ENCODE measurements at places on chromosomes 12 and 14. TPM values are rescaled to one million over a fixed set of nuclear protein-coding genes. Genes with fewer than 3 reads are reported as not detected.
A peak's percentile ranks its signal among the peaks of the same experiment; 100 is the strongest.

DNA sequence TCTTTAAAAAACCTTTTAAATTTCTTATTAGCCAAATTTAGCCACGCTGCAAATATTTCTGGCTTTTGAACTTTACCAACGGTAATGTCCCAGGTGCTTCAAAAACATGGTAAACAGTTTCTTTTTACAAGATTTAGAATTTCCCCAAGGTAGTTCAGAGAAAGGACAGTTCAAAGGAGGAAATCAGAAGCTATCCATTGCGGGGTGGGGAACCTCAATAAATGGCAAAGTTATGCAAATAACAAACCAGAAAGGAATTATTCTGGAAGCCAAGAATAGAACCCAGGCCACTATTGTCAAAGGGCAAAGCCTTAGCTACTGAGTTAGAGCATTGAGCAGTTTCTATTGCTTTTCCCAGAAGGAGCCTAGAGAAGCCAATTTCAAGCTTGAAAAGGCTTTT lies 62.3 kb downstream of the PDE6H start:
- no peak for DNase-seq

VSIG10 gene
- 34.5 TPM for polyA plus RNA-seq

- DNase-seq = no peak
Measured at GRCh38 chr12:105987685-105988035, 151.1 kb downstream of the NUAK1 start.

- no peak for DNase-seq
Measured at GRCh38 chr12:83082690-83083276, 396.1 kb downstream of the TMTC2 start.

GRCh38 chr12:72349491-72349890 lies 77.3 kb downstream of the TRHDE start:
- DNase-seq = no peak

GRCh38 chr12:27190761-27191160 lies 53.3 kb upstream of the STK38L start:
- DNase-seq = no peak

GRCh38 chr12:123033392-123034021 lies 53.0 kb downstream of the ARL6IP4 start:
- DNase-seq = no peak

BICD1 gene
- 25.3 TPM for polyA plus RNA-seq

BMAL2 gene
- polyA plus RNA-seq = 5.6 TPM

PLCZ1 gene
- polyA plus RNA-seq = 1.2 TPM

GRCh38 chr12:12449533-12450025 lies 92.7 kb downstream of the BORCS5 start:
- no peak for DNase-seq

MUCL1 gene
- not detected for polyA plus RNA-seq

DNA sequence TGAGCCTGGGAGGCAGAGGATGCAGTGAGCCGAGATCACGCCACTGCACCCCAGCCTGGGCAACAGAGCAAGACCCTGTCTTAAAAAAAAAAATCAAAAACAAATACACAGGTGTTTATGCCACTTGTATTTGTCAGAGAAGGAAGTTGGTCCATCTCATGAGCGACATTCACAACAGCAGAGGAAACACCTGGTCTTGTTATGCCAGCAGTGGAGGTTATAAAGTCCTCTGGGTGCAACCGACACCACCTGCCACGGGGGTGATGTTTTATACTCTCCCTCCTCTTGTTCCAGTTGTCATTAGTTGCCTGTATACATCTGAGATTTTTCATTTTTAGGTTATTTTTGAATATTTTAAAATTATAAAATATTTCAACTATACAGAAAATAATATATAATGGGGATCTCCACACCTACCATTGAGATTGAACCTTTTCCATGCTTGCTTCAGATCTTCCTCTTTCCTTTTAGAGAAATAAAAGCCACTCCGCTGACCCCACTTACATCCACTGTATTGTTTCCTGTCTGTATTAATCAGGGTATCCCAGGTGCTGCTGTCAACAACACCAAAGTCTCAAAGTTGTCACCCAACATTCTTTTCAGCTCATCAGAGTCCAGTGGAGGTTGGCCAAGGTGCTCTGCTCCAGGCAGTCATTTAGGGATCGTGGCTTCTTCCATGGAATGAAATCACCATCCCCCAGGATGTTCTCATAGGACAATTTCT lies 65.1 kb downstream of the RNFT2 start:
- no peak for DNase-seq

C3AR1 gene
- 2.2 TPM for polyA plus RNA-seq

GRCh38 chr12:82708061-82708879 lies 21.6 kb downstream of the TMTC2 start:
- peak; percentile 29 for DNase-seq

LBHD2 gene
- polyA plus RNA-seq = not detected

DNA sequence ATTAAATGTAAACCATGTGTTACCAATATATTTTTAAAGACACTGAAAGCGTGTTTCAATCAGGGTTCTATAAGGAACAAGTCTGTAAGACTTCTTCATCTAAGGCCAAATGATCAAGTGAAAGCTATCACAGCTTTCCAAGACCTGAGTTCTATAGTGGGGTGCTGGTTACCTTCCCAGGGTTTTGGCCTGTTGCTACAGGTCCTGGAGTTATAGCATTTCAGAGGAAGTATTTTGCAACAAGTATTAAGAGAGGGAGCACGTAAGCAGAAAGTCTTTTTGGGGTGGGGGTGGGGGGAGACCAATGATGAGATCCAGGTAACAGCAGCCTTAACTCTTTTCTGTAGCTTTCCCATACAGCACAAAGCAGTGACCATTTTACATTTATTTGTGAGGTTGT lies 43.8 kb downstream of the FOXN3 start:
- no peak for DNase-seq

- DNase-seq = no peak
Measured at GRCh38 chr12:57839996-57840395, 6.5 kb downstream of the CTDSP2 start.

DNA sequence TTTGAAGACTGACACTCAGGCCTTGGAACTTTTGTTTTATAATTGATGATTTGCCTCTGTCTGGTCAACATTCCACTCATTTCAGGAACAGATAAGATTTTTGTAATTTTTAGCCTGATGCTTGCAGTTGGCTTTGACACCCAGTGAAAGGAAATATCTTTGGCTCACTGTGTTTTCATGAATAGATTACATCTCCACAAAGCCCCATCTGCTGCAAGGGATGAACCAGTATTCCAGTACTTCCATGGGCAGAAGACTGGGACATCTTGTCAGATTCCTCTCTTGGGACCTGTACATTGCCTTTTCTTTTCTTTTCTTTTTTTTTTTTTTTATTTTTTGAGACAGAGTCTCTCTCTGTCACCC lies 28.4 kb downstream of the GSG1 start:
- no peak for DNase-seq

PRICKLE1 gene
- polyA plus RNA-seq = 47.8 TPM

- peak; percentile 34 for DNase-seq
Measured at GRCh38 chr14:64444984-64445845, 20.1 kb upstream of the AKAP5 start.

DNA sequence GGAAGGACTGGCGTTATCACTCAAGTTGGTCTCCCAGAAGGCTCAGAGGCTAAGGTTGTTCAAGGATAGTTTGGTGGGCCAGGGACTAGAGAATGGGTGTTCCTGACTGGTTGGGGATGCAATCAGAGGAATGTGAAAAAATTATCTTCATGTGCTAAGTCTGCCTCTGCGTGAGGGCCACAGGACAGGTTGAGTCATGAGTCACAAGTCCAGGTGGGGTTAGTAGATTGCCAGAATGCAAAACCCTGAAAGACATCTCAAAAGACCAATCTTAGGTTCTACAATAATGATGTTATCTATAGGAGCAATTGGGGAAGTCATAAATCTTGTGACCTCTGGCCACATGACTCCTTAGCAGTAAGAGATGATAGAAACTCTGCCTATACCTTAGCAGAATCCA lies 220.1 kb upstream of the EEA1 start:
- DNase-seq = no peak

- no peak for DNase-seq
Measured at GRCh38 chr14:34113005-34113511, 162.2 kb upstream of the EGLN3 start.

PPP1R1A gene
- polyA plus RNA-seq = 54.8 TPM

- no peak for DNase-seq
Measured at GRCh38 chr12:22828066-22828465, 203.1 kb downstream of the ETNK1 start.

DNA sequence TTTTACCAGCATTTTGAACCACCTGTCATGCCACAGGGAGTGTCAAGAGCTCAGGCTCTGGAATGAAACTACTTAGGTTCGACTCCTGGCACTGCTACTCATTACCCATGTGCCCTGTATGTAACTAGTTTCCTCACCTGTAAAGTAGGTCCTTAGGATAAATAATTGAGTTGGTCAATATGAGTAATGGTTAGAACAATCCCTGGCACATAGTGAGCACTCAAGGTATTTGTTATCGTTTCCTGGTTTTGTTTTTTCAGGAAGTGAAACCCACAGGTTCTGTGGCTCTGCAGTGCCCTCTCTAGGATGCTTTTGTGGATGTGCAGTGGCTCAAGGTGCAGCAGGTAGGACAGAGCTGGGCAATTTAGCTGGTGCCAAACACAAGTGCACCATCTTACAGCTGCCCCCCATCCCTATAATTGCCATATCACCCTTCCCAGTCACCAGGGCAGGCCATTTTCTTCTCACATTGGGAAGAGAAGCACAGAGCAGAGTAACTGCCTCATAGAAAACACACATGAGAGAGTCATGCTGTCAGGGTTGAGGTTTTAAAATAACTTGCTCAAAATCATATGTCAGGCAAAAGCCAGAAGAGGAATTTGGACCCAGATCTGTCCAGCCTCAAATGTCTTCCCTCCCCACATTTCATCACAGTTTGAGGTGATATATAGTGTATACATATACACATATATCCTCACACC lies 297.5 kb downstream of the RPAP3 start:
- no peak for DNase-seq

GRCh38 chr14:50225067-50225973 lies 6.1 kb downstream of the SOS2 start:
- peak; percentile 76 for DNase-seq

GRCh38 chr14:92647797-92648279 lies 100.6 kb downstream of the LGMN start:
- no peak for DNase-seq

- DNase-seq = no peak
Measured at GRCh38 chr12:92145481-92145730, 240 bp downstream of the BTG1 start.

GRCh38 chr12:70185301-70185700 lies 57.9 kb upstream of the CNOT2 start:
- no peak for DNase-seq

- DNase-seq = no peak
Measured at GRCh38 chr14:68217791-68218340, 398.3 kb downstream of the RAD51B start.

DNA sequence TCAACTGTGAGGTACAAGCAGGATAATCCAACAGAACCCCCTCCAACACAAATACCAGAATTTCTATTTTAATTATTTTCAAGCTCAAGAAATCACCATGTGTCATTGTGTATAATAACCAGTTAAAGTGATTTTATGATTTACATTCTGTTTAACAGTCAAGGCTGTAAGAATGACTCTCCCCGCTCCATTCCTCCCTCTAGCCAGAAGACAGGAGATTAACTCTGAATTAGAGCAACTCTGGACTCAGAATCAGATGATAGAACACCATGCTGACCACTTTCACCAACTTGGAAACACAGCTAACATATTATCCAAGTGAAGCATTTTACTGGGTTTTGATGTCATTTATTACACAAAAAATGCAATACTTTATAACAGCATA lies 71.9 kb downstream of the ATP2B1 start:
- no peak for DNase-seq

DNA sequence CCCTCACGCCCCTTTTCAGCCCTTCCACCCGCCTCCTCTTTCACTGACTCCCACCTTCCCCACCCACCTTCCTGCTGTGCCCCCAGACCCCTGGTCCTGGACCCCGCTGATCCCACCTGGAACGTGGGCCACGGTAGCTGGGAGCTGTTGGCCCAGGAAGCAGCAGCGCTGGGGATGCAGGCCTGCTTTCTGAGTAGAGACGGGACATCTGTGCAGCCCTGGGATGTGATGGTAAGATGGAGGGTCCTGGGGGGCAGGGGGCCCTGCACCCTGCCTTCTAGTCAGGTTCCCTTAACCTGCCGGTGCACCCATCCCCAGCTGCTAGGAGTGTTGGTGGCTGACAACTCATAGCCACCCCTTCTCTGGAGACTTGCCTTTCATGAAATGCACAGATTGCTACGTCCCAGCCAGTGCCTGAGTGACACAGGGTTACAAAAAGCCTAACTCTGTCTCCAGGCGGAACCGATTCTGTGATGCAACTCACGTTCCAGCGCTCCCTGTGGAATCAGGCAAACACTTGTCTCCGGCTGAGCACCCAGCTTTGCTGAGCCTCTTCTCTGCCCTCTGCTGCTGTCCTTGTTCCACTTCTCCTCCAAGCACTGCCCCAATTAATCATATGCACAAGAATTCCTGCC lies 15.0 kb upstream of the OAS2 start:
- DNase-seq = no peak

TRHDE gene
- polyA plus RNA-seq = 25.9 TPM

DNA sequence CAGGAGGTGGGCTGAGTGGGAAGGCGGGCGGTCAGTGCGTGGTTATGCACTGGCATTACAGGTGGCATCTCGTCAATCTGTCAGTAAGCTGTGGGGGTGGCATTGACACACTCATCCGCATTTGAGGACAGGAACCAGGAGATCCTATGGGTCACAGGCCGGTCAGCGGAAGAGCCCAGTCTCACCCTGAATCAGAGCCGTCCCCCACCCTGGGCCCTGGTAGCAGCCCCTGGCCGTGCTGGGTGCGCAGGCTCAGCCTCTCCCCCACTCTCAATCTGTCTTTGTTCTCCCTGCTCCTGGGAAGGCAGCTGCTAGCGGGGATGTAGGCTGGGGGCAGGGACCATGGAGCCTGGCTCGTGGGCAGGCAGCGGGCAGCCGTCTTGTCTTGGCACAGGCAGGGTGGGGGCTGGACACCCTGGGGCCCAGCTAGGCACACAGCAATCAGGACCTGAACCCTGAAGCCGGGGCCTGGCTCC lies 5.1 kb downstream of the INF2 start:
- DNase-seq = no peak

DNA sequence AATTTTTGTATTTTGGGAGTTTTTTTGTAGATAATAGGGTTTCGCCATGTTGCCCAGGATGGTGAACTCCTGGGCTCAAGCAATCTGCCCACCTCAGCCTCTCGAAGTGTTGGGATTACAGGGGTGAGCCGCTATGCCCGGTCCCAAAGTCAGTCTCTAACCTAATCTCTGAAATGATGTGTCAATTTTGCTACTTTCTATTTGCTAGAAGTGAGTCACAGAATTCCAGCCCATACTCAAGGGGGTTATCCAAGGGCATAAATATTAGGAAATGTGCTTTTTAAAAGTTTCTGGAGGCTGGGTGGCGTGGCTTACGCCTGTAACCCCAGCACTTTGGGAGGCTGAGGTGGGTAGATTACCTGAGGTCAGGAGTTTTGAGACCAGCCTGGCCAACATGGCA lies 40.5 kb downstream of the RESF1 start:
- DNase-seq = no peak

- no peak for DNase-seq
Measured at GRCh38 chr14:99346470-99347080, 74.6 kb upstream of the BCL11B start.
